Caudate nucleus (tissue), 63 donors: ENCODE measurements at places on chromosomes 7 and 10.

DNA sequence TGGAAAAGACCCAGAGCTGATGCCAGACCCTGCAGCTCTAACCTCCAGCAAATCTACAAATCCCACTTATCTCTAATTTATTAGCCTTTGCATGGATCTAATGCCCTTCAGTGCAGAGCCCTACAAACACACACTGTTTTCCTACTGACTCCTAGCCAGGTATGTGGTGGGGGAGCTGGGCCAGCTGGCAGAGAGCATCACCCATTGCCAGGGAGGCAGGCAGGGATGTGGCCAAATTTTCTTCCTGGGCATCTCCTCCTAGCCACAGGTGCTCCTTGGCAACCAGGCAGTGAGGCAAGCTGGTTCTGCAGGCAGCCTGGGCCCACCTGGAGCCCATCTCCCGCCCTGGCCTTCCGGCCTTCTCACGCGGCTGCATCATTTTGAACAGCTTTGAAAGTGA, 55.9 kb upstream of the EMX2 start:
- DNase-seq: no peak

- no peak for DNase-seq
These were observed 25.7 kb upstream of the OSBPL3 start for GRCh38 chr7:25005658-25006057.

GRCh38 chr7:11290863-11291262, 317.2 kb downstream of the PHF14 start:
- DNase-seq: no peak

DNA sequence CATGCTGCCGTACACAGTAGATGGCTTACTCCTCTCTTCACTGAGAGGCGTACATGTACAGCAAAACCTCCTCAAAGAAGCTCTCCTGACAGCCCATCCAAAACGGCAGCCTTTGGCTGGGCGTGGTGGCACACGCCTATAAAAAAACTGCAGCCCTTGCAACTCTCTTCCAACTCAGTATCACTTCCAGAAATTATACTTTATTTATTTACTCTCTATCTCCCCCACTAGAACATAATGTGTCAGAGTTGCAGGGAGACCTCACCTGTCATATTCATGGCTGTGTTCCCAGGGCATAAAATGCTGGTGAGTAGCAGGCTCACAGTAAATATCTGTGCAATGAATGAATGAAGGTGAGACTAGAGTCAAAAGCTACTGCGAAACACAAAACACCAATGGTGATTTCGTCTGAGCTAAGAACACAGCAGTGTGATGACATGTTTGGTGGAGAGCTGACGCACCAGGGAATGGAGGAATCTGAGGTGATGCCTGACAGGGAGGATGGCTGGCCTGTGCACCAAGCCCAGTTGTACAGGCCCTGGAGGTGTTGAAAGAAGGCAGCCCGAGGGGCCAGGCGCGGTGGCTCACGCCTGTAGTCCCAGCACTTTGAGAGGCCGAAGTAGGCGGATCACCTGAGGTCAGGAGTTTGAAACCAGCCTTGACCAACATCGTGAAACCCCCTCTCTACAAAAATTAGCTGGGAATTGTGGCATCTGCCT, 55.3 kb downstream of the COBL start:
- no peak for DNase-seq

- peak; percentile 60 for DNase-seq
These were observed 284.6 kb upstream of the IMMP2L start for GRCh38 chr7:111846898-111847297.

- DNase-seq: no peak
These were observed 951.0 kb downstream of the LRMDA start for GRCh38 chr10:76382381-76382851.

GRCh38 chr10:120308589-120308988, 148.4 kb upstream of the PLPP4 start:
- DNase-seq: no peak

GRCh38 chr7:2666588-2667250, 21.3 kb upstream of the AMZ1 start:
- no peak for DNase-seq

DNA sequence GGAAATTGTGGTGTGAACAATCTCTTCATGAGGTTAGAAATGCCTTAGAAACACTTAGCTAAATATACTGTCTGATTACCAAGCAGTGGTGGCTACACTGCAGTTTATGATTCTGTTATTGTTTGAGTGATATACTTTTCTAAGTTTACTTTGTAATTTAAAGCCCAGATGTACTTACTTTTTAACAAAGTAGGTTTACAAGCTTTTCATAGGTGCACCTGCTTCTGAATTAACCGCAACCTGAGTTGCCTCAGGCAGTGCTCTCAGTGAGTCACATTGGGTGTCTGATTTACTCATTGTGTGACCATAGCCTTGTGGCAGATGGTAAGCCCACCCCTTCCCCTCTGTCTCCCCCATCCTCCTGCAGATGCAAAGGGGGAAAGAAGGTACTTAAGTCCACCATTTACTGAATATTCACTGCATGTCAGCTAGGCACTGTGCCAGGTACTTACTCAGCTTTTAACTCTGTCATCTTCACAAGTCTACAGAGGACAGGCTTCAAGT, 9.0 kb downstream of the MTURN start:
- DNase-seq: no peak

DNA sequence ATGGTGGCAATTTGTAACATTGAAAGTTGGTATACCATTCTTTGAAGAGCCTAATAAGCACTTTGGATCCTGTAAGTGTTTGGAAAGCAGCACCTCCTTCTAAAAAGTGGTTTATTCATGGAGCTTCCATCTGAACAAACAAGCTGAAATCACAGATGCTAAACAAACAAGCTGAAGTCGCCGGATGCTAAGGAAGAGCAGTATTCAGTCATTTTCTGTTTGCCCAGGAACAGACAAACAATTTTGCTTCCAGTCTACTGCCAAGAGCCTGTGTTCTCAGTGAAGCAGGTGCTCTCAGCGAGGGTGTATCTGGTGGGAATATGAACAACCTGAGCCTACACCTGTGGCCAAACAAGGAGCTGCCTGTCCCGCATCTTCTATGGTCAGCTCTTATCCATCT, 6.3 kb downstream of the COL28A1 start:
- DNase-seq: no peak
